Stimulated activated effector memory CD8-positive, alpha-beta T cell treated with anti-CD3 and anti-CD28 coated beads, Interleukin-12 subunit alpha, Interleukin-12 subunit beta, amount 100 ng/mL, for 72 hours (primary cell): ENCODE measurements at places on chromosomes 11 and 22.

DNA sequence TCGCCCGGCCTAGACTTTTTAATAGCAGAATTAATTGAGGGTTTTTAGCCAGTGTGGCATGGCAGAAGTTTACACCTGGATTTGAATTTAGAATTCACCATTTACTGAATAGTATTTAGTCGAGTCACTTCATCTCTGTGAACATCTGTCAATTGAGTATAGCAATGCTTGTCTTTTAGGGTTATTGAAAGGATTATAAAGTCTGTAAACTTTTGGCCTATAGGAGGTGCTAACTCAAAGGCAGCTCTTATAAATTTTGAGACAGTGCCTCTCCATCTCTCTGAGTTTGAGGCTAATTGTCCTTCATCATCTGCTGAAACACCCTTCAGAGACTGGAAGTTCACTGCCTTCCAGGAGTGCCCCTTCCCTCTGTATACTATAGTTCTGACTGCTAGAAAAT lies 205.0 kb downstream of the NELL1 start:
- no peak for DNase-seq

- no peak for DNase-seq
Measured at GRCh38 chr11:129967996-129968395, 34.6 kb downstream of the PRDM10 start.

DNA sequence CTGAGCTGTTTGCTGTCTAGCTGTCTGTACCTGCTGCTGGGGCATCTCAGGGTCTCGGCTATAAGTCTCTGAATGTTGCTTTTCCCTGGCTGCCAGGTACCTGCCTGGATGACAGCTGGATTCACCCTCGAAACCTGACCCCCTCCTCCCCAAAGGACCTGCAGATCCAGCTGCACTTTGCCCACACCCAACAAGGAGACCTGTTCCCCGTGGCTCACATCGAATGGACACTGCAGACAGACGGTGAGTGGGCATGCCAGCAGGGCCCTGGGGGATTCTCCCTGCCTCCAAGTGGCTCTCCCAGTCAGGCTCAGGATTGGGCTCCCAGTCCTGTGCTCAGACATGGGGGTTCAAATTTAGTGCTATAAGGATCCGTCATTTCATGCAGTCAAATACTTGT lies 12.9 kb downstream of the IL17RA start:
- no peak for DNase-seq

DNA sequence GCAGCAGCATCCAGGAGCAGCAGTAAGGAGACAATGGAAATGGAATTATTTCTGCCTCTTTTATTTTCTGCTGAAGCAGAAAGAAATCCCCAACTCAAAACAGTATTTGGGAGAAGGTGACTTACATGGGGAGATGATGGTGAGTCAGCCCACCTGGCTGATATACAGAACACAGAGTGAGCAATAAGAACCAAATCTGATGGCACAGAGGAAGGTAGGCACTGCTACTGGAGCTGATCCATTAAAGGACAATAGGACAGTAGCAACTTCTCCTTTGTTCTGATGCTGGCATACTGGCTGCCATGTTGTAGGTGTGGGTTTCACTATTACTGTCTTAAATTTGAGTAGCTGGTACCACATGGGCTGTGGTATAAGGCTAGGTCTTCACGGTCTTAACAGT lies 45.2 kb downstream of the CLPB start:
- no peak for DNase-seq

- DNase-seq = no peak
Measured at GRCh38 chr11:133955945-133956421, 785 bp downstream of the IGSF9B start.
